Activated naive CD8-positive, alpha-beta T cell treated with anti-CD3 and anti-CD28 coated beads, Interleukin-2, amount 10 ng/mL, durations not matched to agents 7 days and 5 days (primary cell): ENCODE measurements at places on chromosomes 7 and 10. TPM values are rescaled to one million over a fixed set of nuclear protein-coding genes. Genes with fewer than 3 reads are reported as not detected.

DNA sequence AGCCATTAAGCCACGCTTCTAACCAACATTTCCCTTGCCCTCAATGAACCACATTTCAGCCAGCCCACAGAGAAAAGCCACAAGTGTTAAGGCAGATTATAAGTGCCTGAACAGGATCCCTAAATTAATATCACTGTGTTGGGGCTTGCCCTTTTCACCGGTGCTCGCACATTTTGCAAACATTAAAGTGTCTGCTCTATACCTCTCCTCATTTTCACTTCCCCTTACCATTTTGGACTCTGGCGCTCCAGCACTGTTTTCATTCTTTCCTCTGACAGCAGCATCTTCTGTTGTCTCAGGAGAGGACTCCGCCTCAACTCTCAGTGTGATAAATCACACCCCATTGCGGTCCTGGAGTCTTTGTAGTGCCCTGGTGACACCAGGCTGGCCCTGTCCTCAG, 274.2 kb downstream of the BAMBI start:
- DNase-seq: no peak
- no peak overlapping the region for H3K27ac ChIP-seq
- no peaks in the 10 kb centered on the region for H3K4me1 ChIP-seq
- H3K4me3 ChIP-seq: no peak overlapping the region
- no peaks in the 10 kb centered on the region for H3K36me3 ChIP-seq

- H3K27me3 ChIP-seq: no peaks in the 10 kb centered on the region
- no peak overlapping the region for H3K4me3 ChIP-seq
- DNase-seq: no peak
- H3K27ac ChIP-seq: no peak overlapping the region
These were observed 78.1 kb upstream of the PHYHIPL start for GRCh38 chr10:59098387-59098786.

The PTPRZ1 gene
- not detected for total RNA-seq

The LIPF gene
- total RNA-seq: not detected

The UCMA gene
- total RNA-seq: not detected

The PSPH gene
- total RNA-seq: 7.9 TPM
